Activated T-cell treated with anti-CD3 and anti-CD28 coated beads for 24 hours (primary cell): ENCODE measurements at places on chromosomes 13 and 19.

DNA sequence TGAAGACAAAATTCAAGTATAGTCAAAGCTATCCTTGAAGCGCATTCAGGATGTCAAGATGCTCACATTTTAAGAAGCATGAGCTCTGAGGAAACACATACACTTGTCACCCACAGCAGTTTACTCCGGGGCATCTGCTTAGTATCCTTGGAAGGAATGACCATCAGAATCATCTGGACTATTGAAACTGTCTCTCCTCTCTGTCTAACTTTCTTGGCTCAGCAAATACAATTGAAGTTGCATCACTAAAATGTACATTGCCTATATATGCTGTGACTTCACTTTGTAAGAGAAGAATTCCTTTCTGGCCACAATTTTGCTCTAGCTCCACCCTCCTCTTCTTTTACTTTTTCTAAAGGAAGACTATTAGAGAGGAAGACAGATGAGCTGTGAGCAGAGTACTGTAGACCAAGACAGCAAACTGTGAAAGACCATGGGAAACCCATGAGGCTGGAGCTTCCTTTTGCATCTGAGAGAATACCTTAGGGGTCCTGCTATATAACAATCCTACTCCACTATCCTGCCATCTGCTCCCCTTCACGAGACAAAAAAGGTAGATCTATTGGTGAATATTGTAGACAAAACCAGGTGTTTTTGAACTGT is 906.3 kb downstream of the PCDH9 start:
- no peak for DNase-seq

- peak; percentile 4 for DNase-seq
Observed at GRCh38 chr19:38134540-38135149, 89.4 kb downstream of the DPF1 start.

- no peak for DNase-seq
Observed at GRCh38 chr19:6066661-6067646, 43.3 kb downstream of the RFX2 start.

GRCh38 chr13:46184277-46184699 is 2.3 kb upstream of the LCP1 start:
- DNase-seq, result peak; percentile 71

DNA sequence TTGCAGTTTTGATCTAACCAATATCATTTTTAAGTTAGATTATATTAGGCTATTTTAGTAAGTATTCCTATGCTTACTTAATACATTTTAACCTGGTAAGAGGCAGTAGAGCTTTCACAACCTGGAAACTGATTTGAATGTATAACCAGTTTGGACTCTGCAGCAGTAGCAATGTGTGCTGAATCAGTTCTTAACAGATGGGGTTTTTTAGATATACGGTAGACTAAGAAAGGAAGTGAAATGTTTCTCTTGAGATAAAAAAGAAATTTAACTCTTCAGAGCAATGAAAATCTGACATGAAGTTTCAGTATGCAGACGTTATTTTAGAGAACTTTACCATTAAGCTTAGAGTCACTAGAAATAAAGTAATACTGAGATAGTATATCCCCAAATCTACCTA is 2.7 kb downstream of the NBEA start:
- no peak for DNase-seq

DNA sequence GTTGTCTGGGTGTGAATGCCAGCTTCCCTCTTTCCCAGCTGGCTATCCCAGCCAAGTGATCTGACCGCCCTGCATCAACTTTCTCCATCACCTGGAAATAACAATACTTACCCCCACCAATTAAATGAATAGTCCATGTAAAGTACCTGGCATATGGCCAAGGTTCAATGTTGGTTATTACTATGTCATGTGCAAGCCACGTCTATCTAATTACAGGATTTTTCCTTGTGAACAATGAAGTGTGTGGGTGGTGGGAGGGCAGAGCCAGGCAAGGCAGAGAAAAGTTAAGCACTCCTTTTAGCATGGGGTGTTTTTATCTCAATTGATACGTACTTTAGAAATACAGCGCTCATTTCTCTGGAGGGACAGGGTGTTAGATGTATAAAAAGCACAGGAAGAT is 121.1 kb downstream of the NHLRC3 start:
- peak; percentile 4 for DNase-seq

GRCh38 chr13:28819735-28820098 is 422 bp upstream of the MTUS2 start:
- peak; percentile 27 for DNase-seq

GRCh38 chr13:34943436-34944273 is 1.6 kb downstream of the NBEA start:
- DNase-seq, result no peak
